ENCODE measurements at places on chromosomes 16 and 17.

DNA sequence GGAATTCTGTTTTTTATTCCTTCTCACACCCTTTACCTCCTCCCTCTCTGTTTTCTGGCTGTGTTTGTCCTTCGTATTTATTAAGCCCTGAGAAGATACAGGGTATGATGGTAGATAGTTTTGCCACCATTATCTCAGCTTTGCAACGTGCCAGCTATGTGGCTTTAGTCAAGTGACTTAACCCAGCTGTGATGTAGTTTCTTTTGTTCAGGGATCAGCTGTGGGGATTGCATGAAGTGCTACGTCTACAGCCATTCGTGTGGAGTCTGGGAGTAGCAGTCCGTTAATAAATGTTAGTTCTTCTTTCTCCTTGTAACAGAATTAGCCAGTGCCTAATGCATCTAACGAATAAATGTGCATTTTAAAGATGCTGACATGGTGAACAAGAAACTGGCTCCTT, 128.4 kb downstream of the HAPSTR1 start:
- DNase-seq = no peak

DNA sequence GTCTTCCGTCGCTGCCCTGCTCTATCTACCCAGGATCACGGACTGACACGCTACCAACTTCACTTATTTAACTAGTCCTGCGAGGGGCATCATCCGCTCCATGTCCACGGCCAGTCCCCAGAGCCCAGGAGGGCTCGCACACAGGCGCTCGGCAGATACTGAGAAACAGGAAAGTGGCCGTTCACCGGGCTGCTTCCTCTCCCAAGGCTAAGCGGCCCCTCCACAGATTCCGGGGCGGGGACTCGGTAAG, 388 bp downstream of the OXLD1 start:
- DNase-seq = no peak

- no peak for DNase-seq
These were observed 15.7 kb upstream of the MLKL start for GRCh38 chr16:74716355-74716754.

DNA sequence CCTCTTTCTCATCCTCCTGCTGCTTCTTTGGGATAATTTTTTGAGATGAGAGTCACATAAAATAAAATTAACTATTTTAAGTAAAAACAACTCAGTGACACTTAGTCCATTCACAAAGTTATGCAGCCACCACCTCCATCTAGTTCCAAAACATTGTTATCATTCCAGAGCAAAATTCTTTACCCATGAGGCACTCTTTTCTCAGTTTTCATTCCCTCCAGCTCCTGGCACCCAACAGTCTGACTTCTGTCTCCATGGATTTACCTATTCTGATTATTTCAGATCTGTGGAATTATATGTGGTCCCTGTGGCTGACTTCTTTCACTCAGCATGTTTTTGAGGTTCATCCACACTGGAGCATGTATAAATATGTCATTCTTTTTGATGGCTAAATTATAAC, 239.9 kb upstream of the DYNLRB2 start:
- DNase-seq = peak; percentile 61

DNA sequence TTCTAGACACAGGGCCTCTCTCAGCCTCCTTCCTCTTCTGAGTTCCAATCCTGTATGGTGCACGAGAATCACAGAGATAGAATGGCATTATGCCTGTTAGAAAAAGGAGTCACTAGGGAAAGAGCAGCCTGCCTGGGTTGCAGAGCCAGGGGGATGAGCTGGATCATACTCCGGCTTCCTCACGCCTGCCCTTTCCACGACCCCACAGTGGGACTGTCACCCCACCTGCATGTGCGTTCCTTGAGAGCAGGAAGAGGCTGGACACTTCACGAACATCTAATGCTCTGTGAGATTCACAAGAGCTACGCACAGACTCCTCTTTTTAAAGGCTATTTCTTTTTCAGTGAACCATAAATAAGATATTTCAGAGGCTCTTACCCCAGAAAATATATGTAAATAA, 54.8 kb downstream of the N4BP1 start:
- no peak for DNase-seq

- DNase-seq = no peak
These were observed 396.2 kb downstream of the CDH13 start for GRCh38 chr16:83023011-83023410.

DNA sequence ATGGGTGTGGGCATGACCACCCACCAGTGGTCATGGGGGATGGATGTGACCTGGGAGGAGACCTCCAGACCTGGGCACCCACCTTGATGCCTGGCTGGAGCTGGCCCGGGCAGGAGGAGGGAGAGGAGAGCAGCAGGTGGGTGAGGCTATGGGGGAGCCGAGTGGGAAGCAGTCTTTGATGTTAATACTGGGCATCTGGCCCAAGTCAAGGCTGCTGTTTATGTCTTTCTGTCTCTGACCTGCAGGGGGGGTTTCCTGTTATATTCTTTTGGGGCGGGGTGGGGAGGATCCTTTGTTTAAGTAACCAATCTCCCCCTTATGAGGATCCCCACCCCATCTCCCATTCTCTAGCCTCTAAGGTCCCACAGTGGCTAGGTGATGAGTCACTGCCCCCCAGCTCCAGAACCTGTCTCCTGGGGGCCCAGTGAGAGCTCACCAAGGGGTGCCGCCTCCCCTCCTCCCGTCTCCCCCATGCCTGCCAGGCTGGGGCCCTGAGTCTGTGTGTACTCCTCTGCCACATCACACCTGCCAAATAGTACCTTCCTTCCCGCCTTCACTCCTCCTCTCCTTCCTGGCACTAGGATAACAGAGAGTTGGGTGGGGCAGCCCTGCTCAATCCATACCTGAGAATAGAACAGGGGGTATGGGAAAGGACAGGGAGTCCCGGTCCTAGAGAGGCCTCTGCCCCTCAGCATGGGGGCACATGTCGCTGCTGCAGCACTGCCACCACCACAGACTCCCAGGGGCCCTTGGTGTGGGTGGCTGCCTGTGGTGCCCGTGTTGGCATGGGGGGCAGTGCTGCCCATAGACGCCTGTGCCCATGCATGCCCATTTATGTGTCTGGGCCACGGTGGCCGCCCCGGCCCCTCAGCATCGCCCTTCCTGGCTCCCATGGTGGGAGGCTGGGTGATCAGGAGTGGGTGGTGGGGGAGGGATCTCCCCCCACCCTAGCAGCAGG, 7.3 kb downstream of the THRA start:
- no peak for DNase-seq

DNA sequence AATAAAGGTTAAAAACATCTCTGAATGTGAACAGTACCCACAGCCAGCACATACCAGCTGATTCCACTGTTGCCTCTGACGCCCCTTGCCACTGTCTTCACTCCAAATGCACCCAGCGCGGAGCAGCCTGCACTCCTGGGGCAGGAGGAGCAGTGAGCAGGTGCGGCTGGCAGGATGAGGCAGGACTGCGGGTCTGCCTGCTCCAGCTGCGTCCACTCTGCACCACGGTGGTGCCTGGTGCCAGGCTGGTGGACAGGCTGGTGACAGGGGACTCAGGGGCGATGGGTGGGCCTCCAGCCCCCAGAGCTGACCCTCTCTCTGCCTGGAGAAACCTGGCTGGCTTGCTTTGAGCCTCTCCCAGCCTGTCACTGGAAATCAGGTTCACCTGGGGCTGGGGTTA, 9.4 kb downstream of the RAB40B start:
- DNase-seq = no peak

- DNase-seq = no peak
These were observed 25.9 kb downstream of the AP2B1 start for GRCh38 chr17:35612924-35613521.

DNA sequence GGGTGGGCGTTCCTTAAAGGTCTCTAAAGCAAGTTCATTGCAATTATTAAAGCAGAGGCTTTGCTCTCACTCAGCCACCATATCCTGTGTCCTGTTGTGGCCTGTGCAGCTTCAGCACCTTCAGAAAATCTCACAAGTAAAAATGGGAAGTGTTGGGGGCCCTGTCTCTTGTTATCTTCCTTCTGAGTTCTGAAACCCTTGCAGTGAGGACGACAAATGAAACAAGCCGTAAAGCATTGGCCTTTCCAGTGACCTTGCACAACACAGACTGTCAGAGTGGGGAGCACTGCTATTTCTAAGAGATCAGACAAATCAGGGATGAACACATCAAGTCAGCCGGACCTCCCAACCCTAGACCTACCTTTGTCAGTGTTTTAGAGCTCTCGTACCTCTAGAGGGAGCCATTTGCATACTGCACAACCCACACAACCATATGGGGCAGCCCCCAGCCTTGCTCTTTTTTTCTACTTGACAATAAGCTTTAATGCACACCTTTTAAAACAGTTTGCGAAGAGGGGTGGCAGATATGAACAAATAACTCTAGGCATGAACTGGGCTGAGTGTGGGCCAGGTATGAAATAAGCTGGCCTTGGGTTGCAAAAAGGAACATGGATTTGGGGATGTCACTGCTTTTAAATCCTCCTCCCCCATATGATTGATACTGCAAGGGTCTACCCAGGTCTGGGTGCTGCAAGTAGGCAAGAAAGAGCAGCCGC, 89.8 kb downstream of the KATNIP start:
- peak; percentile 6 for DNase-seq

GRCh38 chr16:10987361-10988163, 43.2 kb downstream of the CLEC16A start:
- DNase-seq = no peak

GRCh38 chr16:85029408-85029784, 1.8 kb downstream of the KIAA0513 start:
- DNase-seq = no peak

GRCh38 chr16:81566086-81567007, 121.7 kb downstream of the CMIP start:
- DNase-seq = no peak

GRCh38 chr16:14360326-14361037, 269.6 kb downstream of the PARN start:
- DNase-seq = no peak

DNA sequence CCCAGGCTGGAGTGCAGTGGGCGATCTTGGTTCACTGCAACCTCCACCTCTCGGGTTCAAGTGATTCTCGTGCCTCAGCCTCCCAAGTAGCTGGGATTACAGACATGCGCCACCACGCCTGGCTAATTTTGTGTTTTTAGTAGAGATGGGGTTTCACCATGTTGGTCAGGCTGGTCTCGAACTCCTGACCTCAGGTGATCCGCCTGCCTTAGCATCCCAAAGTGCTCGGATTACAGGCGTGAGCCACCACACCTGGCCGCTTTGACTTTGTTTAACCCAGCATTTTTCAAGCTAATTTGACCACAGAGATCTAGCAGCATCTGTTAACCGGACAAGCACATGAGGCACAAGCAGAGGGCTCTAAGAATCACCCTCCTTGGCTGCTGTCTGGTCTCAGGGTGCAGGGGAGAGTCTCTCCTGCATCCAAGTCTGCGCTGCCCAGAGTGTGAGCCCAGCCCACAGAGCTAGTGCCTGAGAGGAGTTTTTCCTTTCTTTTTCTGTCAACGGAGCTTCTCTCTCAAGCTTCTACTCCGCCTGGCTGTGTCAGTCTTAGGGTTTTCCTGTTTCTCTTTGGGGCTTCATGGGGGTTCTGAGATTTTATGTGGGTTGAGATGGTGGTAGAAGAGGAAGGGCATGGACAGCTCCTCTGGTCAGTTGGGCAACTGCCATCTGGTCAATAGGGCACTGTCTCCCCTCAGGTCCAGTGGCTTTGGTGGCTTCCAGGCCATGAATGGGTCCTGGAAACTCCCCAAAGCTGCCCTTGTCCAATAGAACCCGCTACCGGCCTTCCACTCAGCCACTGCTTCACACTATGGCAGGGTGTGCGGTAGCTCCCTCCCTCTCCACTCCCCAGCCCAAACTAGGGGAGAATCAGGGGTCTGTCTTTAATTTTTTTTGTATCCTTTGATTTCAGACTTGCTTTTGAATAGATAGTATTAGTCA, 59.6 kb downstream of the TNFRSF13B start:
- DNase-seq = no peak

GRCh38 chr17:44919411-44919810, 4.1 kb upstream of the GFAP start:
- no peak for DNase-seq

GRCh38 chr16:5571446-5571845, 473.9 kb upstream of the EEF2KMT start:
- no peak for DNase-seq

DNA sequence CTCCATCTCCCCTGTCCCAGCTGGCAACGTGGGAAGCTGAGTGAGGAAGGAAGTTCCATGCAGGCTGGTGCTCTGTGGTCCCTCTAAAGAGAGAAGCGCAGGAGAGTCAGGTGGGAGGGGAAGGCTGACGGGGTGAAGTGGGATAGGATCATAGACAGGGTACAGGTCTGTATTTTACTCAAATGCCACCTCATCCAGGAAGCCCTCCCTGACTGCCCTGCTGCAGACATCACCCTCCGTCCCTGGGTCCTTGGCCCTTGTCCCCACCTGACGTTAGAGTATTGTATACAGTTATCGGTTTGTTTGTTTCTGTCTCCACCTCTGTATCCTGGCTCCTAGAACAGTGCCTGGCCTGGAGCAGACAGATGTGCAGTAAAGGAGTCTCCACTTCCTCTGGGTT, 11.7 kb downstream of the CANT1 start:
- no peak for DNase-seq

GRCh38 chr17:1002771-1003555, 6.0 kb downstream of the TIMM22 start:
- DNase-seq = no peak

DNA sequence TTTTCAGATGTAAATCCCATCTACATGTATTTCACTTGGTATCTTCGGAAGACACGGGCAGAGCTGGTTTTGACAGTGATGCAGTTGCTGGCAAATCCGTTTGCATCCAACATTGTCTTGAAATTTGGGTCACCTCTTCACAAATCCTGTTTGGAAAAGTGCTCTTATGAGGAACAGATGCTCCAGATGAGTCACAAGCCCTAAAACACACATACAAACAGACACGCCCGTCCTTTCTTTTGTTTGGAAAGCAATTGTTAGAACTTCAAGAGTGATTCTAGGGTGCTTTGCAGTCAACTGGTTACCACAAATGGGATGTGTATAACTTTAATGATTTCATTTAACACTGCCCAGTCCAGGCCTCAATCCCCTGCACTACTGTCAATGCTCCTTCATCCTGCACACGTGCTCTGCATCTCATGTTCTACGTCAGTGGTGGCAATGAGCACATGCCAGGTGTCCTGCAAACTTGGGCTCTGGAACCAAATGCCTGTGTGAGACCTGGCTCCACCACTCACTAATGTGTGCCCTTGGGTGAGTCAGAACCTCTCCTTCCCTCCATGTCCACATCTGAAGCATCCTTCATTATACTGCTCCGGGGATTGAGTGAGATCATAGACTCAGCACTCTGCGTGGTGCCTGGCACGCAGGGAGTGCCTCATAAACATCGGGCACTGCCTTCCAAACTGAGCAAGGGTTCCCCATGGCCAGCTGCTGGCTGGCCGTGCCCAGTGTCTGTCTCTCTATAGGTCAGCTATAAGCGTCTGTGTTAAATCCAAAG, 19.3 kb upstream of the FOXF1 start:
- DNase-seq = no peak
